Left ventricle myocardium inferior (tissue), 1 donor: ENCODE measurements at places on chromosomes 5 and 9. TPM values are rescaled to one million over a fixed set of nuclear protein-coding genes. Genes with fewer than 3 reads are reported as not detected.
A peak's percentile ranks its signal among the peaks of the same experiment; 100 is the strongest.

DNA sequence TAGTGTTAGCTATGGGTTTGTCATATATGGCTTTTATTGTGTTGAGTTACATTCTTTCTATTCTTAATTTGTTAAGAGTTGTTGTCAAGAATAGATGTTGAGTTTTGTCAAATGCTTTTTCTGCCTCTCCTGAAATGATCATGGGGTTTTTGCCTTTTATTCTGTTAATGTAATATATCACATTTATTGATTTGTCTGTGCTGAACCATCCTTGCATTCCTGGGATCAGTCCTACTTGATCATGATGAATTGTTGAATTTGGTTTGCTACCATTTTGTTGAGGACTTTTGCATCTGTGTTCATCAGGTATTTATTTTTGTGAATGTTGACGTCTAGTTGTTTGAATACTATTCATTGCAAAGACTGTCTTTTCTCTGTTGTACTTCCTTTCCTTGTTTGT, 23.9 kb downstream of the RIC1 start:
- DNase-seq: no peak

The TAF11L5 gene
- not detected for total RNA-seq

The FOXI1 gene
- not detected for total RNA-seq

DNA sequence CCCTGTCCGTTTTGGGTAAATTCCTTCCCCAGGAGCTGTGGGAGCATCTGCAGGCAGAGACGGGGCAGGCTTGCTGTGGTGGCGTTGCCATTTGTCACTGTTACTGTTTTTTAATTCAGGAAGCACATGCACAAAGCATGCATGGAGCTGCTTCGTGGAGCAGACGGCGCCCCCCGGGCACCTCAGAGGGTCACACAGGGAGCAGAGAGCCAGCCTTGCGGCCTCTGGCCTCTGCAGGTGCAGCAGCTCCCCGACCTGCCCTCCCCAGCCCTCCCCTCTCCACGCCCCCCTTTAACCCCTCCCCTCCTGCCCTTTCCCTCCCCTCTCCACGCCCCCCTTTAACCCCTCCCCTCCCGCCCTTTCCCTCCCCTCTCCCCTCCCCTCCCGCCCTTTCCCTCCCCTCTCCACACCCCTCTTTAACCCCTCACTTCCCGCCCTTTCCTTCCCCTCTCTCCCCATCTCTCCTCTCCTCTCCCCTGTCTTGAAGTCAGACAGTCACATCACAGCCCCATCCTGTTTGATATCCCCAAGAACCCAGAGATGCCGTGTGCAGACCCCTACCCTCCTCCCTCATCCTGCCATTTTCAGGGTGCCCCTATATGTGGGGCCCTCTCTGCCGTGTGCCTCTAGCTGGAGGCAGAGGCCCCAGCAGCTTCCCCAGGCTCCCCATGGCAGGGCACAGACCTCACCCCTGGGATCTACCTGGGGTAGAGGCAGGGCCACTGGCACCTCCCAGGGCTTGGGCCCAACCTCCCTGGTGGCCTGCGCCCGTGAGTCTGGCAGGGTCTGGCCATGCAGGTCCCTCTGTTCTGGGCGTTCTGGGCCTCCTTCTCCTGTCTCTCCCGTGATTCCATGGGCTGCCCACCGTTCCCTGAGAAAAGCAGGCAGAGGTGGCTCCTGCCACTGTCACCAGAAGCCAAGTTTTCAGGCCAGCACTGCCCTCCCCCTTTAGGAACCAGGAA, 29.6 kb upstream of the UBAC1 start:
- DNase-seq: no peak

The STK32A gene
- 0.80 TPM for total RNA-seq

- DNase-seq: no peak
Observed at GRCh38 chr5:60399507-60399906, 300.5 kb downstream of the DEPDC1B start.

DNA sequence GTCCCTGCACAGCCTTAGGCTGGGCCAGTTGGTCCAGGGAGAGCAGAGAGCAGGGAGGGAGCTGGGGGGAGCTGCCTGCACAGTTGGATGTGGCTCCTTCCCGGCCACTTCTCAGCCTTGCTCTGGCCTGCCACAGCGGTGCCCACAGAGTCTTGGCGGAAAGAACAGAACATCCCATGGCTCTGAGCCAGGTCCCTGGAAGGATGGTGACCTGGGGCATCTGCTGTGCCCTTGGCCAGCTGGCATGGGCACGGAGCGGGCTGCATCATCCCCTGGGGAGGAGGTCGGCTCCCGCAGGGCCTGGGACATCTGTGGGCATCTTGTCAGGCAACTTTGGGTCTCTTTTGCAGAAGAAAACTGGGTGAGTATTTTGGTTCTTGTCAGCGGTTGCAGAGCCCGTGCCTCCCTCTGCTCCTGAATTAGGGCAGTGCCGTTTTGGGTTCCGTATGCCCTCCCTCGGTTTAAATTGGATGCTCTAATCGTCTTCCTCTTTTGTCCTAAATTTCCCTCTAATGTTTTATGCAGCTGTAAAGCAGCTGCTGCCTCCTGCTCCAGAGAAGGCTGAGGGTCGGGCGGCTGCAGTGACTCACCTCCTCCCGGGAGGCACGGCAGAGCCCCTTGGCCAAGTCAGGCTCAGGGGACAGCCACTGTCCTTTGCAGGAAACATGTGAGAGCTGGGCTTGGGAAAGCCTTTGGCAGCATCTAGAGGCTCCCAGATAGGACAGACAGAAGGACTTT, 10.5 kb upstream of the NACC2 start:
- DNase-seq: peak; percentile 80

The TXNDC8 gene
- total RNA-seq: not detected
